ENCODE measurements at places on chromosomes 7 and 10.

GRCh38 chr10:35426657-35427056 lies 90.3 kb downstream of the CCNY start:
- DNase-seq, result no peak

GRCh38 chr7:741191-741671 lies 14.2 kb upstream of the PRKAR1B start:
- DNase-seq, result no peak

- DNase-seq, result no peak
Measured at GRCh38 chr10:11018855-11019631, 1.4 kb downstream of the CELF2 start.

- DNase-seq, result no peak
Measured at GRCh38 chr10:98420786-98421185, 5.8 kb upstream of the PYROXD2 start.

GRCh38 chr7:2526659-2527504 lies 7.3 kb downstream of the LFNG start:
- DNase-seq, result no peak

DNA sequence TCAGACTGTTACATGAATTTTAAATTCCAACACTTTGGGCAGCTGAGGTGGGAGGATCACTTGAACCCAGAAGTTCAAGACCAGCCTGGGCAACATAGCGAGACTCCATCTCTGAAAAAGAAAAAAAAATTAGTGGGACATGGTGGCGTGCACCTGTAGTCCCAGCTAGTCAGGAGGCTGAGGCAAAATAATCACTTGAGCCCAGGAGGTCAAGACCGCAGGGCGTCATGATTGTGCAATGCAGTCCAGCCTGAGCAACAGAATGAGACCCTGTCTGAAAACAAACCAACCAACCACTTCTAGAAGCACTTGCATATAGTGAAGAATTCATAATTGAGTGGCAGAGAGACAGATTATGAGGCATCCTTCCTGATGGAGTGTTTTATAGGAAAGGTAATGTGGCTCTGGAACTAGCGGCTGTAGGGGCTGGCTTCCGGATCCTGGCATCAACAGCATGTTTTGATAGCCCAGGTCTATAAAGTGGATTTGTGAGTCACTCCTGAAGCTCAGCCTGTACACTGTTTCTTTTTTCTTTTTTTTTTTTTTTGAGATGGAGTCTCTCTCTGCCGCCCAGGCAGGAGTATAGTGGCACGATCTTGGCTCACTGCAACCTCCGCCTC lies 40.3 kb upstream of the RSBN1L start:
- DNase-seq, result no peak

DNA sequence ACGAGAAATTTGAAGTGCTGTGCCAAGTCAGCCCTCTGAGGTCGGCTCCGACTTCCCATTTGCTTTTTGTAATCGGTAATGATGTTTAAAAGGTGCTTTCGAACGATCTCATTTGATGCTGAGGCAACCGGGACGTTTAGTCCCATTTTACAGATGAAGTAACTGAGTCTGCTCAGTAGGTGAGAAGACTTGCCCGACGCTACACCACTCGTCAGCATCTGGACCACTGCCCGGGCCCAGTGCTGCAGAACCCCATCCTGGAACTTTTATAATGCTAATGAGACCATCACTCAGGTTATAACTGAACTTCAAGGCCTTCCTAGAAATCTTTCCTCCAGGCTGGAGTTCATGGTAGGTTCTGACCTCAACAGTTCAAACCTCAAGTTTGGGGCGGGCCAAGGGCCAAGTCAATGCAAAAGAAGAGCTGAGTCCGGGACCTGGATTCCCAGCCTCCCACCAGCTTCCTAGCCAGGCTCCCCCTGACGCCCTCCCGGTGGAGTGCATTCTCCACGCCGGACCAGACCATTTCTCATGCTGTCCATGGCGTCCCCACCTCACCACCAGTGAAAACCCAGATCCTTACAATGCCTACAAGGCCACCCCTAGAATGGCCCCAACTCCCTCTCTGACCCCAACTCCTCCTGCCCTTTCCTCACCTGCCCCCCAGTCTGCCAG lies 699 bp upstream of the PDLIM1 start:
- DNase-seq, result no peak

- no peak for DNase-seq
Measured at GRCh38 chr7:123769371-123769770, 20.6 kb upstream of the WASL start.

- DNase-seq, result no peak
Measured at GRCh38 chr7:31439165-31439564, 74.7 kb upstream of the ITPRID1 start.

- DNase-seq, result no peak
Measured at GRCh38 chr10:115974351-115974750, 298.7 kb downstream of the GFRA1 start.

DNA sequence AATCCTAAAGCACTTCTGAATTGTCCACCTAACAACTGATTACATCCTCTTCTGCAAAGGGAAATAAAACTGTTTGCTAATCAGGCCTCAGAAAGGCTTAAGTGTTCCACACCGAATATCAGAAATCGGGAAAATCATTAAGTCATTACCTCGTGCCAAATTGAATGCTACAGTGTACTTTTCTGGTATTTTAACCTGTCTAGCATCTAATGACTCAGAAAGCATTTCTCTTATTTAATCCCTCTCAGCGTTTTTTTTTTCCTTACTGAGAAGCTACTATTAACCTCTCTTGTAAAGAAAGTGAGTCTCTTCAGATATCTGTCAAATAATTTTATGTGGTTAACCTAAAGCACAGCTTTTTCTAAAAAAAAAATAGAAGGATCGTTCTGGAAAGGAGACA lies 28.6 kb downstream of the VIM start:
- DNase-seq, result no peak

DNA sequence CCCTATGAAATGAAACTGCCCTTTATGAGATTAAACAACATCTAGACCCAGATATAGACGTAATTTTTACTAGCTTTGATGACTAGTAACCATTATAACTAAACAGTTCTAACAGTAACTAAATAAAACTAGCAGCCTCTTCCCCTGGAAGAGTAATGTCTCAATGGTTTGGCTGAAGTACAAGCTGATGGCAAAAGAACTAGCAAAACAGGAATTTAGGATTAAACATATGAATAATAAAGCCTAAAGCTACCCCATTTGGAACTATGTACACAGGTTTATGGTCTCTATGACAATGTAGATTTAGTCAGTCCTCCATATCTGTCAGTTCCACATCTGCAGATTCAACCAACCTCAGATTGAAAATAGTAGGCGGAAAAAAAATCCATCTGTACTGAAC lies 6.4 kb downstream of the DPY19L1 start:
- no peak for DNase-seq

Measured in GM04504 (cell line).